Mucosa of gallbladder (tissue), 1 donor: ENCODE measurements at places on chromosomes 5 and 9. TPM values are rescaled to one million over a fixed set of nuclear protein-coding genes. Genes with fewer than 3 reads are reported as not detected.

- DNase-seq: no peak
These were observed 161.9 kb downstream of the MAPKAP1 start for GRCh38 chr9:125544988-125545651.

DNA sequence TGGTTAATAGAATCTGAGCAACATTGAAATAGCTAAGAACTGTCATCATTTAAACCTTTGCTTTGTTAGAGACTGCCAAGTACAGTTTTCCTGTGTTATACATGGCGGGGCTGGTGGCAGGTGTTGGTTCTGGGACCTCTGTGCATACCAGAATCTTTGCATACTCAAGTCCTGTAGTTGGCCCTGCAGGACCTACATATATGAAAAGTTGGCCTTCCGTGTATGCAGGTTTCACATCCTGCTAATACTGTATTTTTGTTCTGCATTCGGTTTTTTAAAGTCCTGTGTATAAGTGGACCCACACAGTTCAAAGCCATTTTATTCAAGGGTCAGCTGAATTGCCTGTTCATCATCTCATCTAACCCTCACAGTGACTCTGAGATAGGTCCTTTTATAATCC, 36.4 kb downstream of the LARP1 start:
- no peak for DNase-seq

DNA sequence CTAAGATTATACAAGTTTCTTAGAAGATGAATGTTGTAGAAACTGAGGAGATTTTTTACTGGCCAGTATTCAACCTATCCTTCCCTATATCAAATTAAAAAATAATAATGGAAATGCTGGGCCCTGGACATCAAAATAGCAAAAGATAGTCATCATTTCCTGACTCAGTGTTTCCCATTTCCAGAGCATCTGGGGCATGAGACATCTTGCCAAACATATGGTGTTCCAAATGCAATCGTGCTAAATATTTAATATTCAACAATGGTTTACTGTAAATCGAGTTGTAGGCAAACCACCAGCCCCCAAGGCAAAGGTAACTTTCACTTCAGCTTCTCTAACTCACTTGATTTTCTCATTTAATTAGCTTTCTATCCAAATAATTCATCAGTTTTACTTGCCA, 152.9 kb downstream of the FRMD3 start:
- no peak for DNase-seq

DNA sequence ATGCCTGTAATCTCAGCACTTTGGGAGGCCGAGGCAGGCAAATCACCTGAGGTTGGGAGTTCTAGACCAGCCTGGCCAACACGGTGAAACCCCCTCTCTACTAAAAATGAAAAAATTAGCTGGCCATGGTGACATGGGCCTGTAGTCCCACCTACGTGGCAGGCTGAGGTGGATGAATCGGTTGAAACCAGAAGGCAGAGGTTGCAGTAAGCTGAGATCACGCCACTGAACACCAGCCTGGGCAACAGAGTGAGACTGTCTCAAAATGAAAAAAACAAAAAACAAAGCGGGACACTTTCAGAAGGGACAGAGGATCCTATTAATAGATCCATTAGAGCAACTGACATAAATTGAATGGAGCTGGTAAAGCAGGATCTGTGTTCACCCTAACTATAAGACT, 89.6 kb upstream of the SGCD start:
- DNase-seq: no peak

- DNase-seq: no peak
These were observed 72.7 kb upstream of the RANBP3L start for GRCh38 chr5:36374266-36374862.

GRCh38 chr5:168086104-168086610, 205.3 kb upstream of the WWC1 start:
- DNase-seq: peak; percentile 17

DNA sequence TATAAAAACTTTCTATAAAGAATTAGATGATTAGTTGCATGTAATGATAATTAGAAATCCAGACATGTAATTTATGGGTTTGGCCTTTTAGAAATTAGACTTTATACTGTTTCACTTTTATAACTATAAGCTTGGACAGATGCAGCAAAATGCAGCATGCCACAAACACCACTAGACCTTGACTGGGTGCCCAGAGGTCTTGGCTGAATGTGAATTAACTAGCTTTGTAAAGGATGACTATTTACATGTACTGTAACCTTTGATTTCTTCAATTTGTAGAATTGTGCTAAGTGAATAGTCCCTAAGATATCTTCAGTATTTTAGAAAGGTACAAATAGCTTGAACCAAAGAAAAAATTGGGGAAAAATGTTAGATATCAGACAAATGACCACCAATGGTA, 2168.1 kb downstream of the MAT2B start:
- DNase-seq: no peak

- no peak for DNase-seq
These were observed 211.7 kb upstream of the ELL2 start for GRCh38 chr5:96173366-96173765.

GRCh38 chr9:123085916-123086315, 52.4 kb downstream of the GPR21 start:
- DNase-seq: no peak

DNA sequence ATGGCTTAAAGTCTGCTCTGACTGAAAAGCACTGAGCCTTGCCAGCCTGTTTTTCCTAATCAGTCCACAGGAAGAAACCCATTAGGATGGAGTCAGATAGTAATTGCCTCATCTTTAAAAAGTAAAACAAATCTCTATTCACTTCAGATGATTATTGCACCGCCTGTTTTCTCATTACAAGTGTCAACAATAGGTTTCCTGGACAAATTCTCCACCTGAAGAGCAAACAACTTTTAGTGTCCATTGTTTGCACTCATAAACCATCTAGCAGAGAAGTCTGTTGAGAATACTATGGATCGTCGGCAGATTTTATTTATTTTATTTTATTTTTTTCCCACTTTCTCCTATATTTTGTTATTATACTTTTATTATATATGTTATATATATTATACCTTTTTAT, 20.3 kb downstream of the C5orf63 start:
- DNase-seq: no peak

DNA sequence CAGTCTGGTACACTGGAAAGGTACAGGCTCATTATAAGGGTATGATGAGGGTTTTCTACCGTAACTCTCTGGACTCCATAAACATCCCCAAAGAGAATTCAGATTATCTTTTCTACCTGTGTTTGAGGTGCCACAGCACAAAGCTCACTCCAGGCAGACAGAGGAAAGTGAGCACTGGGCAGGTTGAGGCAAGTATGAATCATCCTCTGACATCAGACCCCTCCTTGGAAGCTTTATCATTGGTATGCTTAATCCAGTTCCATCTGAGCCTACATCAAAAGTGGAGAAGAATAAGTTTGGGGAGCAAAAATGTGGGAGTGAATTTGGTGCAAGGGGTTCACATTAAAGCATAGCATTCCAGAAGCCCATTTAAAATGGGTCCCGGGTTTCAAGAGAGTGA, 21.7 kb downstream of the C9orf152 start:
- no peak for DNase-seq

GRM6 gene
- total RNA-seq: not detected

PCDHB2 gene
- 3.6 TPM for total RNA-seq

STK10 gene
- total RNA-seq: 45.1 TPM

FSTL4 gene
- total RNA-seq: 0.58 TPM

HAVCR1 gene
- 0.26 TPM for total RNA-seq
